ENCODE measurements at places on chromosomes 2 and 18.

DNA sequence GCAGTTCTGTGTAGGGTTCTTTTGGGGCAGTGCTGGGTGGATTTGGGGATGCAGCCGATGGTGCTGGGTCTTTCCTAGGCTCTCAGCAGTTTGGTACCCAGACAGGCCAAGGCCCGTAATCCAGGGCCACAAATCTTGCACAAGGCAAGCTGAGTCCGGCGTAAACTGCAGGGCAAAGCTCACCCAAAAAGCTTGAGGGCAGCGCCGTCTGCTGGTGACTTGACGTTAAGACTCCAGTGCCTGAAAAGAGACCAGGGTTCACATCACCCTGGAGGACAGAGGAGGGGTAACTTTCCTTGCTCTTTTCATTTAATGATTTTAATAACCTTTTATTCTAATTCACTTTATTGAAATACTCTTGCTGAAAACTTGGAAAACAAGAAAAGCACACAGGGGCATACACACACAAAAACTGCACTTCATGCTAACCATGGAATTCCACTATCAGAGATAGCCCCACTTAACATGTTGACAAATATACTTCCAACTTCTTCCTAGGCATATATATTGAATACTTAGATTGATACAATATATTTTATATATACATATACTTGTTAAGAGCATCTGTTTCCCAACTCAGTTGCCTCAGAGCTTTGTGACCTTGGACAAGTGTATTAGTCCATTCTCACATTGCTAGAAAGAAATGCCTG lies 38.9 kb downstream of the CNGA3 start:
- DNase-seq, result peak; percentile 54

DNA sequence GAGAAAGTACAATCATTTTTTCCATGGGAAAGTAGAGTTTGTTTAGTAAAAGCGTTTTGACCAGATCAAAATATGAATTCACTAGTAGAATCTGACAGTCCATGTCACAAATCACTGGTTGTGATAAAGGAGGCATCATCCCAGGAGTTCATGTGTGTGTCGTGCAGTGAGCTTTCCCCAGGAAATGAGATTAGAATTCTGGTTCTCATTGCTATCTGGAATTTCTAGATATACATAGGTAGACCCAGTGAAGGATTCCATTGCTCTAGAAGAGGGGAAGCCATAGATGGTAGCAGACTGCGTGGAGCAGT lies 206.6 kb downstream of the NCK2 start:
- no peak for DNase-seq

- no peak for DNase-seq
Observed at GRCh38 chr18:64318547-64318946, 169.7 kb upstream of the LINC00305 start.

GRCh38 chr2:156909983-156910382 lies 347.5 kb upstream of the GALNT5 start:
- DNase-seq, result no peak

- no peak for DNase-seq
Observed at GRCh38 chr2:176507786-176508185, 238.5 kb downstream of the MTX2 start.

DNA sequence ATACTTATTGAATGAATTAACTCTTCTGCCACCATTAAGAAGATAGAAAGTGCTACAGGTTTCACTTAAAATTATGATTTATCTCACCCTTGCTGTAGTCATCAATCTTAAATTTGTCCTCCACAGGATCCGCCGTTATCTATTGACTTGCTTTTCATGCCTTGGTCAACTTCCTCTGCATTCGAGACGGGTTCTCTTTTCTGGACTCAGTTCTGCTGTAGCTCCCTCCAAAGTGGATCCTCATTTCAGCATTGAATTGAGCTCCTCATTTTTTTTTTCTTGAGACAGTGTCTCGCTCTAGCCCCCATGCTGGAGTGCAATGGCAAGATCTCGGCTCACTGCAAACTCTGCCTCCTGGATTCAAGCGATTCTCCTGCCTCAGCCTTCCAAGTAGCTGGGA lies 27.6 kb downstream of the INPP5D start:
- DNase-seq, result no peak

- no peak for DNase-seq
Observed at GRCh38 chr2:72915907-72916742, 1.2 kb upstream of the EMX1 start.

DNA sequence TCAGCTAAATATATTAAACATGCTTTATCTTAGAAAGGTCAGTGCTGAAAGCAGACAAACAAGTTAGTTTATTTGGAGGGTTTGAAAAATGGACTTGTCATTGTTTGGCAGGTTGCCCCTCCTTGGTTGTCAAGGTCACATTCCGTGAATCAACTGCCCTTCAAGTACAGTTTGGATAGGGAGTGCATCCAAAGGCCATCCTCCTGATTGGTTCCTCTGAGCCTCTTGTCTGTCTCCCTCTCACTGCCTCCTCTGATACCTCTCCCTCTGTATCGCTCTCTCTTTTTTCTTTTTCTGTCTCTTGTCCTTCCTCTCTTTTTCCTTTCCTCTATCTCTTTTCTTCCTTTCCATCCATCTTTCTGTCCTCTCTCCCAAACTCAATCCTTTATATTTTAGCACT lies 5.4 kb downstream of the ITGAV start:
- DNase-seq, result no peak

DNA sequence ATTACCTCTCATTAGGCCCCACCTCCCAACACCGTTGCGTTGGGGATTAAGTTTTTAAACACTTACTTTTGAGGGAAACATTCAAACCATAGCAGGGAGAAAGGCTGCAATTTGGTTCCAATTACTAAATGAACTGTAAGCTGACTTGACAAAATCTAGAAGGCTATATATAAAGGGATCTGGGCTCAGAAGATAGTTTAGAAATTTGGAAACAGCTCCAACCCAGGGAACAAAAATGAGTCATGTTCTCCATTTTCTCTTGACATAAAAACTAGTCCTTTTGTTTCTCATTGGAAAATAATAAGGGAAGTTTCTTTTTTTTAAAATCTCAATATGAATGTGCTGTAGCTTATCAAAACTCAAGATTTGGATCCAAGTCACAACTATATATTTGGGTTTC lies 17.5 kb downstream of the MOGAT1 start:
- no peak for DNase-seq

- DNase-seq, result no peak
Observed at GRCh38 chr2:65227020-65227455, 593 bp upstream of the ACTR2 start.

- no peak for DNase-seq
Observed at GRCh38 chr2:158497486-158497885, 40.7 kb downstream of the PKP4 start.

DNA sequence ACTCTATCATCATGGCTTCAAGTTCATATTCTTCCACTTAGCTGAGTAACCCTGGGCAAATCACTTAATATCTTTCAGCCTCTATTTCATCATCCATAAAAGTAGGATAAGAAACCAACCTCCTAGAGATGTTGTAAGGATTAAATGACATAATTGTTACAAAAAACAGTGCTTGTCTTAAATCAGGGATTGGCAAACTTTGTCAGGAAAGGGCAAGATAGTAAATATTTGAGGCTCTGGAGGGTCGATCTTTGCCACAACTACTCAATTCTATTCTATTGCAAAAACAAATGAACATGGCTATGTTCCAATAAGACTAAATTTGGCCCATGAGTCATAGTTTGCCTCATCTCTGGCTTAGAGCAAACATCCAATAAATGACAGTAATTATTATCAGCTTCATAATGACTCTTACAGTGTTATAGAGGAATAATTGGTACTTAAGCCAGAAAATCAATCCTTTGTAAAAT lies 184.7 kb downstream of the SATB2 start:
- no peak for DNase-seq

GRCh38 chr2:140808820-140809219 lies 1322.0 kb downstream of the LRP1B start:
- DNase-seq, result no peak

DNA sequence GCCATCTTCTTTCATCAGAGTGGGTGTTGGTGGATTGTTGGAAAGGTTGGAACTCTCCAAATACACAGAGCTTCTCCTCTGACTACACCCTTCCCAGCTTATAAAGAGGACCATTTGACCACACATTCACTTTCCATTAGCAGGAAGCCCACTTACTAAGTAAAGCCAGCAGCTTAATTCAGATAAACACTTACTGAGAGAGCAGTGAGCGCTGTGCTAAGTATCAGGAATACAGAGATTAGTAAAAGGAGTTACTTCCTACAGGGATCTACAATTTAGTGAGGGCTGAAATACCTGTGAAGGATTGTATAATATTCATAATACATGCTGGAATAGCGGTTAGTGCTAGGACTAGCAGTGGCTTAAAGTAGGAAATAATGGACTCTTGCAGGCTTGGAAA lies 343.0 kb downstream of the NYAP2 start:
- DNase-seq, result no peak

DNA sequence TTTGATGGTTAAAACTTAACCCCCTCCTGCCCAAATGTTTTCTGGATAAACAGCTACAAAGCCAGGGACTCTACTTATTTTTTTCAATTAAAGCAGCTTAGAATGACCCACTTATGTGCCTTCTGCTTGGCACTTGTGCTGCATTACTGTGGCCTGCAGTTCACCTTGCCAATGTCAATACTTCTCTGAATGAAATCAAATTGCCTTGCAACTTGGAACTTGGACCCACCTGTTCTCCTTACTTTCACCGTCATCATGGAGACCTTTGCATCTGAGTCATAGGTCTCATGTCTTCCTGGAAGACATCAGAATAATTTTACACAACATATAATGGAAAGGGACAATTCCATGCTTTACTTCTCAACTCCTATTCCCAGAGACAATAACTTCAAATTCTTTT lies 92.1 kb upstream of the FHL2 start:
- no peak for DNase-seq

Measured in stimulated activated CD8-positive, alpha-beta memory T cell treated with anti-CD3 and anti-CD28 coated beads, Interleukin-15, amount 100 ng/mL, for 24 hours (primary cell).